ENCODE measurements at places on chromosomes 3 and 15.

- DNase-seq = no peak
These were observed 97.3 kb upstream of the THRB start for GRCh38 chr3:24591661-24592555.

- no peak for DNase-seq
These were observed 142.7 kb upstream of the TMCO5A start for GRCh38 chr15:37791693-37792092.

DNA sequence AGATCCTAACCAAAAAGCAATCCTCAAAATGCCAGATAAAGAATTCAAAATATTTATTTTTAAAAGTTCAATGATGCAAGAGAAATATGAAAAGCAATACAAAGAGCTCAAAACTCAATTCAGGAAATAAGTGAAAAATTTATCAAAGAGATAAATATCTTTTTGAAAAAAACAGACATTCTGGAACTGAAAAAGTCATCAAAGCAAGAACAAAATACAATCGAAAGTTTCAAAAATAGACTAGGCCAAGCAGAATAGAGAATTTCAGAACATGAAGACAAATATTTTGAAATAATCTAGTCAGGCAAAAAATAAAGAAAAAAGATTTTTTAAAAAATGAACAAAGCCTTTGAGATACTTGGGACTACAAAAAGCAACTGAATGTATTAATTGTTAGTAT, 83.4 kb upstream of the STT3B start:
- no peak for DNase-seq

- no peak for DNase-seq
These were observed 13.2 kb upstream of the RPL32 start for GRCh38 chr3:12854565-12854964.

GRCh38 chr3:64824394-64824909, 136.7 kb upstream of the ADAMTS9 start:
- no peak for DNase-seq

Data from Right ventricle myocardium superior (tissue), 1 donor.